Stimulated activated CD4-positive, alpha-beta T cell treated with anti-CD3 and anti-CD28 coated beads, Interleukin-1b, Interleukin-23, amount 100 ng/mL, for 1 hour (primary cell): ENCODE measurements at places on chromosomes 4 and X.

GRCh38 chr4:162010362-162010761, 153.4 kb downstream of the FSTL5 start:
- DNase-seq = no peak

DNA sequence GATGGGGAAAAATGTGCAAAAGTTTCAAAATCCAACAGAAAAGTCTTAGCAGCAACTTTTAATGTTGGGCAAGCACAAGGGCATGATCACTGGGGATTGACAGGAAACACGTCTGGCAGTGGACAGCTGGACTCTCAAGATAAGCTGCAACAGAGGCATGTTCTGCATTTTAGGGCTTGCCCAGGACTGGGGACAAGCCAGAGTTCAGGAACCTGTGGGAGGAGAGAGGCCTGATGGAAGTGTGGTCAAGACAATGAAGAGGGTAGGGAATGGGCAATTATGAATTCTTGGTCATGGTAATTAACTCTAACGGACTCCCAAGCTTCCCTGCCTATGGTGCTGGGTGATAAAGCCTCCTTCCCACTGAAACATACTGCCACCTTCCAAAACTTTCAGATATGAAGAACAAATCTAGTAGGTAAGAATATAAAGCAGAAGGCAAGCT, 48.4 kb downstream of the ANXA3 start:
- no peak for DNase-seq

DNA sequence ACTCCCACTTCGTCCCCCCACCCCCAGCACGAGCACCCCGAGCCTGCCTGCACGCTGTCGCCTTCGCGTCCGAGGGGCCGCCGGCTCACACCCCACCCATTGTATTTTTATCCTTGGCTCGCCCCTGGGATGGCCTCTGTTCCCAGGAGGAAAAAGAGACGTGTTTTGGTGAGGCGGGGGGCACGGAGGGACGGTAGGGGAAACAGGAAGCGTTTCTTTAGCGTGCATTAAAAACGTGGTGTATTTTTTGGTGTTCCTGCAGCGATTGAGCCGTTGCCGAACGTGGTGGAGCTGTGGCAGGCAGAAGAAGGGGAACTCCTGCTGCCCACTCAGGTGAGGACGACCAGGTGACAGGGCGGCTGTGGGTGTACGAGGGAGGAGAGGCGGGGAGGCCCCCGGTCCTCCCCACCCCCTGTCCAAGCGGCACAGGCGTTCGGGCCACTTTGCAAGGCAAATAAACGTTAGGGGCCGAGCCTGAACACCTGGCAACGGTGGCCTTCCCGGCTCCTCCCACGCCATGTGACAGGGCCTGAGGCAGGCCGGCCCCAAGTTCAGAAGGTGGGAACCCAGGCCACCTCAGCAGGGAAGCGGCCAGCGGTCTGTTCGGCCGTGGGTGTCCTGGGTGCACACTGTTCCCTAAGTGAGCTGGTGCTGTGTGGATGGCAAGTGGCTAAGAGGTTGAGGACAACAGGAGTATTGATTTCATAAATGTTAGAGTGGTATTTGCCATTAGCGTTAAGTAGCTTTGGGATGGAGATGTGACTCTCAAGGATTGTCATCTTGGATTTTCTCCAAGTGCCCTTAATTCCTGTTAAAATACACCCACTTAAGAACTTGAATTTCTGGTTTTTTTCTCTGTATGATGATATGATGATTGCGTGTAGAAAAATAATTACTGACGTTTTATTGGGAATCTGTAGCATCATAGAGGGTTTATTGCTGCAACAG, 1.1 kb downstream of the TMEM131L start:
- no peak for DNase-seq

GRCh38 chr4:3729882-3730226, 36.3 kb upstream of the ADRA2C start:
- DNase-seq = no peak

DNA sequence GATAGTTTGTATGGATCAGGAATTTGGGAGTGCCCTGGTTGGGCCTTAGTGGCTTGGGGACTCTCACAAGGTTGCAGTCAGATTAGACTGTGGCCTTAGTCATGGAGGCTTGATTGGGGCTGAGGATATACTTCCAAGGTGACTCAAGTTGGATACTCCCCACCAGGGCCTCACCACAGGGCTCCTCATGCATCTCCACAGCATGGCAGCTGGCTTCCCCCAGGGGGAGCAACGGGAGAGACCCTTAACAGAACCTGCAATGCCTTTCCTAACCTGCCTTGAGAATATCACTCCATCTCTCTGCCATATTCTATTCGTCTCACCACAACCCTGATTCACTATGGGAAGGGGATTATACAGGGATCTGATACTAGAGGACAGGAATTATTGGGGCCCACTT, 161.9 kb downstream of the RELL1 start:
- no peak for DNase-seq

GRCh38 chr4:91984466-91984865, 319.3 kb upstream of the GRID2 start:
- DNase-seq = no peak

DNA sequence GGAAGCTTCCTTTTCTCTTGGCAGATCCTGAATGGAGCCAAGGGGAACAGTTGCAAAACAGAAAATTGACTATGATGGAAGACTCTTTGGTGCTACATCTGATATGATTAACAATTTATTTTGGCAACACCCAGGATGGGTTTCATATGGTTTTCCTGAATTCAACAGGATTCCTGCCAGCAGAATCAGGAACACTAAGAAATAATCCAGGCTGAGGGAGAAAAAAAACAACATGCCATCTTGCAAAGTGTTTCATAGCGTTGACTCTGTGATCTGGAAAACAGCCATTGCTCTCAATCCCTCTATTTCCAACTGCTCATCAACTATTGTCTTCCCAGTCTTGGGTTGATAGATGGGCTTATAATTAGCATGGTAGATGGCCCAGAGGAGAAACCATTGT, 303.8 kb upstream of the KLF3 start:
- no peak for DNase-seq

GRCh38 chr4:168508683-168509082, 11.8 kb downstream of the PALLD start:
- no peak for DNase-seq

DNA sequence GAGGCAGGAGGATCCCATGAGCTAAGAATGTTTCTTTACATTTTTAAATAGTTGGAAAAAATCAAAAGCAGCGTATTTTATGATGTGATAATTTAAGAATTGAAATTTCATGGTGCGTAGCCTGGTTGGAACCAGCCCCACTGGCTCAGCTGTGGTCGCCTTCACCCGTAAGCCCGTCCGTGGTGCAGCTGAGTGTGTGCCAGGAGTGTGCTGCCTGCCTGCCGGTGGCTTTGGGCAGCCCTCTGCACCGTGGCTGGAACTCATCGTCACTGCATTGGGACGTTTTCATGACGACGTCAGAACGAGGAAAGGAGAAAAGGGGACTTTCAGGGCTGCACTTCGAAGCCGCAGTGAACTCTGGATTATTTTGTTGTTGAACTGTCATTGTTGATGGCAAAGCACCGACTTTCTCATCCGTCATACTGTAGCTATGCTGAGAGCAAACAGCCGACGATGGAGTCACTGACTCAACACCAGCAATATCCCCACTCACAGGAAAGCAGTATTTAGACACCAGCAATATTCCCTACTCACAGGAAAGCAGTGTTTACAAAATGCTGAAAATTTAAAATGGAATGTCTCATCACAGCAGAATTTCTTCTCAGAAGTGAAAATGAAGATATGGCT, 35.1 kb downstream of the PCGF3 start:
- DNase-seq = no peak

DNA sequence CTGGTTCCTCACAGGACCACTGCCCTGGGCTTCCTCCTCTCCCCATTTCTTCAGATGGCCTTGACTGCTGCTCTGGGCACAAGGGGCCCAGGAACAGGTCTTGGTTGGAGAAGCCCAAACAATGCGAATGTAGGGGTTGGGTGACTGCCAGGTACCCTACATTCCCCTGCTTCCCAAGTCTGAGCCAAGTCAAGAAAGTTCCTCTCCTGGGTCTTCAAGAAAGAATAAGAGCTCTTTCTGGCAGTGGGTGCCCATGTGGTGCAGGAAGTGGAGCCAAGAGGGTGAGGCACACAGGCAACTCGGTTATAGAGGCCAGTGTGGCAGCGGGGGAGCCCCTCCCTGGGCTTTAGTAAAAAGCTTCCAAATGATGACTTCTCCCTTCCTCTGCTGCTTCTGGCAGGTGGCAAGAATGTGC, 2.7 kb downstream of the SLC34A2 start:
- no peak for DNase-seq

DNA sequence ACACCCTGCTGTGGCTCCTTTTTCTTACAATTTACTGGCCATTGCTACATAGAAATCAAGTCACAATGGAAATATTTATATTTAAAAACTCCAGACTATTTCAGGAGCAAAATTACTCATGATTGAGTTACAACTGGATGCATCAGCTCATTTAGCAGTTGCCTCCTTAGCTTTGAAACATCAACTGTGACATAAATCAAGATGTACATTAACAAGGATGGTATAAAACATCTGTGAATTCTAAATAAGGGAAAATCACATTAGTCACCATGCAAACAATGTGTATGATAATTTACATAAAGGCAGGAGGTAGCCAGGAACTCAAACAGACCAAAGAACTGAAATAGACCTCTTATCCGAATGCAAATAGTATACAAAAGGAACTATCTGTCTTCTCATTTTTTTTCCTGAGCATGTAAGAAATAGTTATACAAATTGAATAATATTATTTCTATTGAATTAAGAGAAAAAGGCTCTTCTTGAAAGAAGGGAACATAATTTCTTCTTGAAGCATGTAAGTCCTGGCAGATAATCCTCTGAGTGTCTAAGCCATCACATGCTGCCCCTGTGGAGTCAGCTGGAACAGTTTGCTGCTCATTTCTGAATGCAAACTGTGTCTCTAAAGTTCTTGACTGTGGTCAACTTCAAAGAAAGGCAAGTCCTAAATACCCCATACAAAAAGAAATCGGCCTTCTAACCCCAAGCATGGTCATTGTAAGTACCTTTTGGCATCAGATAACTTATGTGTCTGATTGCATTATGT, 151.2 kb downstream of the NAA11 start:
- no peak for DNase-seq

GRCh38 chrX:68041110-68041509, 392.2 kb downstream of the OPHN1 start:
- DNase-seq = no peak

DNA sequence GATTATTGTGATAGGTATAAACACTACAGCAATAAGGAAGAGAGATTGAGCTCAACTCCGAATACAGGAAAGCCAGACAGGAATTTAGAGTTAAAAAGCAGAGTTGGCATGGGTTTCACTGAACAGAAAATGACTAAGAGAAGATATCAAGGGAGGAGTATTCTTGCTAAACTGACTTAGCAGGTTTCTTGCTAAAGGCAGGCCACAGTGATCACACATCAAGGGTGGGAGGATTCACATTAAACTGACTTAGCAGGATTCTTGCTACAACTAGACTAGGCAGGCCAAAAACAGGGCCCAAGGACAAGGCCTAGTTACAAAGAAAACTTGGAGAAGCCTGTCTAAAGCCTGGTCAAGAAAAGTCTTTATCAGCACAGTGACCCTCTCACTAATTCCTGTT, 195.1 kb downstream of the MAGEB5 start:
- no peak for DNase-seq

DNA sequence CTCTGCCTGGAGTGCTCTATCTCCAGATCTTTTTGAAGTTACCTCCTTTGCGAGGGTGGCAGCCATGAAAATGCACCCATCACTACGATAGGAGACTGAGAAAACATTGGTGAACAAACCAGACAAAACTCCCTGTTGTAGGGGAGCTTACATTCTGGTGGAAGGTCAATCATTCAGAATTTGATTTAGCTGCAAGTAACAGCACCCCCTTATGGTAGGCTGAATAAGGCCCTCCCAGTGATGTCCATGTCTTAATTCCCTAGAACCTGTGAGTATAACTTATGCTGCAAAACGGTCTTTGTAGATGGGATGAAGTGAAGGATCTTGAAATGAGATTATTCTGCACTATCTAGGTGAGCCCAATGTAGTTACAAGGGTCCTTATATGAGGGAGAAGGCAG, 5.6 kb upstream of the TEC start:
- DNase-seq = no peak

GRCh38 chrX:105999294-105999693, 39.2 kb downstream of the SERPINA7 start:
- DNase-seq = no peak

DNA sequence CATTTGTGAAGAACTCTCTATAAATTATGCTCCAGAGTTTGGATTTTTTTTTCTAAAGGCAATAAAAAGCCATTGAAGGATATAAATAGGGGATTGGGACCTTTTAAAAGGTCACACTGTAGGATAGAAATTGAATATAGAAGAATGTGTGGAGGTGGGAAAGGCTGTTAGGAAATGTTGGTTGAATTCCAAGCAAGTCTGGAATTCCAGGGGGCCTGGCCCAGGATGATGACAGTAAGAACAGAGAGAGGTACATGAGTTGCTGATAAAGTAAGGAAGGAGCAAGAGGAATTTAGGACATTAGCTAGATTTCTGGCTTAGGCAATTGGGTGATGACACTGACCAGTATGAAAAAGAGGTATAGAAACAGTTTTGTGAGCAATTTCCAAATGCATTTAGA, 95.4 kb upstream of the USP38 start:
- DNase-seq = no peak

DNA sequence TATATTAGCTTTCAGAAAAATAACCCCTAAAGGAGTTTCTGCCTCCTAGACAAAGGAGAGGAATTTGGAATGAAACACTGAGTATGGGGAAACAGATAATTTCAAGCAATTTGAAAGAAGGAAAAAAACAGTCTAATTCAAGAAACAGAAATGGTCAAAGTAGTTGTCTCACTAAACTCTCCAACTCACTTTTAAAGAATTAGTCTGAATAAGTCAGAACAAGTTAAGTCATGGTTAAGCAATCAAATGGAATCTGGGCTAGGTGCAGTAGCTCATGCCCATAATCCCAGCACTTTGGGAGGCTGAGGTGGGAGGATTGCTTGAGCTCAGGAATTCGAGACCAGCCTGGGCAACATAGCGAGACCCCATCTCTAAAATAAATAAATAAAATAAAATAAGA, 95.7 kb upstream of the GRIA3 start:
- DNase-seq = no peak

DNA sequence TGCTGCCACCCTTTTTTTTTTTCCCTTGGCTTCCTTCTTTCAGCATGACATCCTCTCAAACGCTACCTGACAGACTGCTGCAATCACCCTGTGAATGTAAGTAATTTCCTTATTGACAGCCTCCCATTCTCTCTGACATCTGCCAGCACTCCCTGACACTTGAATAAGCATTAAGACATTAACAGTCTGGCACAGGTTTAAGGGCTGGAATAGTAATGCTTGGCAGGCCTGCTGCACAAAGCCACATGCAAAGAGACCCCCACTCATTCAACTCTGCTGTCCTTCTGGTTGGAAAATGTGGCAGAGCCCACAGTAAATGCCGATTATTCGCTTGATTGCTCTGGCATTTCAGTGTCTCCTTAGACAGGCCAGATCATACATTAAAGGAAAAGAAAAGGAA, 28.1 kb upstream of the RASGEF1B start:
- DNase-seq = no peak

DNA sequence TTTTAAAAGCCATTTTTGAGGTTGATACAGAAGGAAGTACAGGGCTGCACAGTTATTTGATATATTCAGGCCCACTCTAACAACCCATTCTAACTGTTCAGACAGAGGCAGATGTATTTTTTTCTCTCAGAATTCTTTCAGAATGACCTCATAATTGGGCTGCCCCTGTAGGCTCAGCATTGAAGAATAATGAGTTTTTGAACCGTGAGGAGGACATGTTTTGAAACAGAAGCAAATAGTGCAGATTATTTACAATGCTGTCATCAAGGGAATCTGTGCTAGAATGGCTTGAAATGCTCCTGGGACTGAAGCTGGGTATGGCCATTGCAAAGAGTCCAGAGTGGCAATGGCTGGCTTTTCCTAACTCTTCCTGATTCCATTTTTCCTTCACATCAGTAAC, 158.1 kb downstream of the SOX3 start:
- no peak for DNase-seq
